ENCODE measurements at places on chromosomes 5 and 9.

DNA sequence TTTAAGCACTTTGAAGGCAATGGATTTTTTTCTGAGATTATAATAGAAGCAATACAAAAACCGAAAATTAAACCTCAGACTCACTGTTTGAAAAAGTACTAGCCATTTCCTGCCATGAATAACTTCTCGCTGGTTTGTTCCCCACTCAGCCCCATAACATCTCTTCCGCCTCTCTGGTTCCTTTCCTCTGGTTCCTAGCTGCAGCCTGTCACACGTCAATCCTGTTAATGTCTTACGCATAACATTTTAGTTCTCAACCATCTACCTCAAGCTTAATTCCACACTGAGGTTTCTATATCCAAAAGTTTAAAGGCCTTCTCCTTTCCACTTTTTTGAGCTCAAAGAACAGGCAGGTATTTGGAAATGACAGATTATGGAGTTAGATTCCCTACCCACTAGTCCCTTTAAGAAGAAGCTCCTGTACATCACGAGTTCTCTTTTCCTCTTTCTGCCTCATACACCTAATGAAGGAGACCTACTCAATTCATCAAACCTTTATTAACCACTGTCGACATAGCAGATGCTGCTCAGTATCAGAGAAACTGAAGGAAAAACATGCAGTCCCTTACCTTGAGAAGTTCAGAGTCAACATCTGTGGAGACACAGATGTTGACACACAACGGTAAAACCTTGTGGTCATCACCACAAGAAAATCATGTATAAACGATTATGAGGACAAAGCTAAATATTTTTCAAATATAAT, 243.0 kb upstream of the PTGER4 start:
- peak; percentile 8 for DNase-seq

GRCh38 chr5:138502521-138502920, 37.2 kb downstream of the EGR1 start:
- DNase-seq, result no peak

GRCh38 chr9:72213906-72214305, 64.7 kb downstream of the GDA start:
- DNase-seq, result no peak

- no peak for DNase-seq
Measured at GRCh38 chr5:174221436-174221835, 175.9 kb downstream of the NSG2 start.

DNA sequence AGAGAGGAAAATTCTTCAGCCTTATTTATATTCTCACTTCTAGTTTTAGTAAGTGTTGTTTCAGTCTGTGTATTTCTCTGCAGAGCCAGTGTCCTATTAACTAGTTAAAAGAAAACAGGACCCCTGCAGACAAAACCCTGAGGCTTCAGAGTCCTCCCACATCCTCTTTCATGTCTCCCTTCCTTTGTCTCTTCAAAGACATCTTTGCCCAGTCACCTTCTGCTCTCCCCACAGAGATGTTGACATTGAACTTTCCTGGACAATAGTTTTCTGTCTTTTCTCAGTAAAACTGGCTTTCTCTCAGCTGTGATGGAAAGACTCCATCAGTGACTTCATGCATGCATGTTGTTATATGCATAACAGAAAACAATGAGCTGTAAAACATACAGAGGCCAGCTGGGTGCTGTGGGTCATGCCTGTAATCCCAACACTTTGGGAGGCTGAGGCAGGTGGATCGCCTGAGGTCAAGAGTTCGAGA, 20.2 kb downstream of the GRAMD2B start:
- DNase-seq, result no peak

GRCh38 chr5:171405615-171406014, 13.8 kb upstream of the FGF18 start:
- DNase-seq, result no peak

- DNase-seq, result no peak
Measured at GRCh38 chr9:18981476-18982261, 51.3 kb downstream of the SAXO1 start.

- DNase-seq, result no peak
Measured at GRCh38 chr5:148403344-148403743, 19.6 kb downstream of the FBXO38 start.

DNA sequence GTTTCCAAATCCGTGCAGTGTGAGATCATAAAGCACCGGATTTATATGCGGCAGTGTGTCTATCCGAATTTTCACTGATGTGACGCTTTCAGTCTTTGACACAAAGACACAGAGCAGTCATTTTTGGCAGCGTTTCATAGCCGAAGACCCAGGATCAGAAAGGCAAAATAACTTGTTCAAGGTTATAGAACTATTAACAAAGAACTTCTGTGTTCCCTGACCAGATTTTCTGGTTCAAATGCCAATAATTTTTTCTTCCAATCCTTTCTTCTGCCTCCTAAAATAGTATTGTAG, 1.1 kb upstream of the MARCHF11 start:
- no peak for DNase-seq

DNA sequence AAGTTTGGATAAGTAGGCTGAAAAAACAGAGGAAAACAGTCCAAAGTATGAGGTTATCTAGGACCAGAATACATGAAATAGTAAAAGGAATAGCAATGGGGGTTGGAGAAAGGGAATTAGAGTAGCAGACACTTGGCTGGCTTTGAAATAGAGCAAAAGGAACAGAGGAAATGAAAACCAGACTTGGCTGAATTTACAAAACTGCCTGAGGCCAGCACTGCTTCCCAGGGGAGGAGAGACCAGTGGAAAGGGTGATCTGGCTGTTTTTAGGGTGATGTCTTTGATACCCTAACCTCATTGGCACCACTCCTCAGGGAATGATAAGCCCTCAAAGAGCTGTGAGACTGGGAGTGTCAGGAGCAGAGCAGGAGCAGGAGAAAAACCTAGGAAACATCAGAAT, 413.4 kb upstream of the SLC30A5 start:
- DNase-seq, result no peak

GRCh38 chr9:33881635-33882034, 64.7 kb downstream of the UBE2R2 start:
- no peak for DNase-seq

DNA sequence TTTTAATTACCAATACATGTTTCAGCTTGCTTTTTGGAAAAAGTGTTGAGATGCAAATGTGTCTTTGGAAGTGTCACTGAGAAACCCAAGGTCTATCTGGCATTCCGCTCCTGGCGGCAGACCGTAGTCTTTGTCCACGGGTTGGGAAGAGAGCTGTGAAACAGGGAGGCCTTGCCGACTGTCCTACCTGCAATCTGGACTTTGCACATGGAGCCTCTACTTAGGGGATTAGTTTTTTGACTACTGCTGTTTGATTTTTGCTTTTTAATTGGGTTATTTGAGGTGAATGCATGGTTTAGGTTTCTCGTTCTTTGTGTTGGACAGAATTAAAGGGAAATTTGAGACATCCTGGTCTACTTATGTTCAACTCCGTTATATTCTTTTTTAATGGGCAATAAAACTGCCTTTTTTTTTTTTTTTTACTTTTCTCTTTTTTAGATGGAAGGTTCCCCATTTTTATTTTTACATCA, 25.7 kb downstream of the TRIO start:
- no peak for DNase-seq

DNA sequence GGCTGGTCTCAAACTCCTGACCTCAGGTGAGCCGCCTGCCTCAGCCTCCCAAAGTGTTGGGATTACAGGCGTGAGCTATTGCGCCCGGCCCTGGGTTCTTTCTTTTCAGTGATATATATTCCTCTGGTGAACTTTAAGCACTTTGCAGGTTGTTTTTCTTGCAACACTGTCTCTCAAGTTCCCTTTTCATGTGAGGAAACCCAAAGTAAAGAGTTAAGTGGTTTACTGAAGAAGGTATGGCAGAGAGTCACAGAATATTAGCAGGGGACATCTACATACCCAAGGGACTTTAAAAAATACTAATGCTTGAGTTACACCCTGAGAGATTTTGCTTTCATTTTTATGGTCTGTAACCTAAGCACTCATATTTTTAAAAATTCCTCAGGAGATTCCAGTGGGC, 6.7 kb upstream of the GAPT start:
- DNase-seq, result no peak

DNA sequence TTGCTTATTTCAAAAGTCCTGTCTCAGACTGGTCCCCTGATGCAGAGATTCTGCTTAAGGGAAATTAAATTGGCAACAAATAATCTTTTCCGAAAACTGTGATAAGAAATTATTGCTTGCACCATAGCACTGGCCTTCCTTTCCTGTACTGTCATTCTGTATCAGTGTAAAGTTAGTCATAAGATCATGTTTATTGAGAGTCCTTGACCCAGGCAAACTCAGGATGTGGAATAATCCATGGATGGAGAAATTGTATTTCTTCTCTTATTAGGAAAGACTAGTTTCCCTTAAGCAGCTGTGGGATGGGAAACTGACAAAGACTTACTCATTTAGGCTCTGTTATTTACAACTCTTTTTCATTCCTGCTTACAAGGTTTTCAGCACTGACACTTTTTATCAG, 83.0 kb upstream of the RANBP6 start:
- DNase-seq, result no peak

GRCh38 chr9:27766073-27766835, 193.0 kb upstream of the C9orf72 start:
- DNase-seq, result no peak

- no peak for DNase-seq
Measured at GRCh38 chr9:123354806-123355508, 1.0 kb upstream of the CRB2 start.

DNA sequence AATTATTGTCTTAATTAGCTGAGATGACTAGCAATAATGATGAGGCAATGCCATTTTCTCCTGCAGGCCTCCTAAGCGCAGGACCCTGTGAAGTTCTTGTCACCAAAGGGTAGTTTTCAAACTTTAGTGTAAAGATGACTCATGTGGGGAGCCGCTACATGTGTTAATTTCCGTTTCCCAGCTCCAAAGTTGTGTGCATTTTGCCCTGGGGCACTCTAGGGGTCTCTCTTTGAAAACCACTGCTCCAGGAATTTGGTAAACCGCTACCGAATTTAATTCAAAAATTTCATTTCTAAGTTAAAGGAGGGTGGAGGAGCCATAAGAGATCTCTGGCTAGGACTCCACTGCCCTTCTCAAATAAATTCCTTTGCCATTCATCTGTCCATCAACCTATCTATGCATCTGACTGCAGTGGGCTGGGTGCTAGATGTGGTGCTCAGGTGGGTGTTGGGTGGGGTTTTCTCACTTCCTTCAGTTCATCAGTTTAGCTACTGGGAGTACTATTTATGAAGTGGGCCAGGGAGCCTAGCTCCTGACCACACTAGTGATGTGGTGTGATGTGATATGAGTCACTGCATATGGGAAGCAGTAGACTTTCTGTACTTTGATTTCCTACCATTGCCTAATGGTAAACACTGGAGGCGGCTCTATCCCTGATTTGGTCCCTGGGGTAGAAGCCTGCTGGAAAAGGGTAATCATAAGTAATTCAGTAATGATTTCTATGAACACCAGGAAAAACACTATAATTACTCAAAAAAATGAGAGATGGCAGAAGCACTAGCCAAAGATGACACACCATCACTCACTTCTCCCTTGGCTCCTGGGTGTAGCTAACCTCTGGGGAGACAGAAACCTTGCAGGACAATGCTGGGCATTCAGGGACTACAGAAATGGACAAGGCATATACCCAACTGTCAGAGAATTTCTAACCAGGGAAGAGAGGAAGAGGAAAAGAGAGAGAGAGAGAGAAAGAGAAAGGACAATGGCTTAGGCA, 4.0 kb upstream of the ZSWIM6 start:
- no peak for DNase-seq

- no peak for DNase-seq
Measured at GRCh38 chr5:116389601-116390000, 185.0 kb downstream of the SEMA6A start.

- DNase-seq, result no peak
Measured at GRCh38 chr9:5563886-5564285, 53.6 kb downstream of the PDCD1LG2 start.

DNA sequence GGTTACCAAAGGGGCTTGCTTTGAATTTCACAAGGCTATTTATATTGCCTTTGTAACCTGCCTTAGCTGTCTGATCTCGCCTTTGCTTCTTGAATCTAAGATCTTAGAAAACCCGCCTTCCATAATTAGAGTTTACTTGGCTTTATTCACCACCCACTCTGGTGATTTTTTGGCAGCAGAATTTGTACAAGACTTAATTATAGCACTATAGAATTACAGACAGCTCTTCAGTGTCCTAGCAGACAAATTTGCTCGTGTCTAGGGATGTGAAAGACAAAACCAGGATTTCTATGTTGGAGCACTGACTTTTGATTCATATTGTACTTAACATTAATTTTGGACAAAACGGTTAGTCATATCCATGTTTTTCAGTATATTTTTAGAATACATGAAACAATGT, 306.6 kb downstream of the ADGRV1 start:
- DNase-seq, result no peak

DNA sequence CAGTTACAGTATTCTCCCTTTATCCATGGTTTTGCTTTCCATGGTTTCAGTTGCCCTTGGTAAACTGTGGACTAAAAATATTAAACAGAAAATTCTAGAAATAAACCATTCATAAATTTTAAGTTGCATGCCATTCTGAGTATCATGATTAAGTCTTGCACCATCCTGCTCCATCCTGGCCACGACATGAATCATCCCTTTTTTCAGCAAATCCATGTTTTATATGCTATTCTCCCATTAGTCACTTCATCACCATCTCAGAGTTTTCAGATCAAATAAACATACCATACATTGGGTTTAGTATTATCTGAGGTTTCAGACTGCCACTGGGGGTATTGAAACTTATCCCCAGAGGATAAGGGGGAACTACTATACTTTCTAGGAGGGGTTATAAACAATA, 234.4 kb upstream of the ATP10B start:
- no peak for DNase-seq

DNA sequence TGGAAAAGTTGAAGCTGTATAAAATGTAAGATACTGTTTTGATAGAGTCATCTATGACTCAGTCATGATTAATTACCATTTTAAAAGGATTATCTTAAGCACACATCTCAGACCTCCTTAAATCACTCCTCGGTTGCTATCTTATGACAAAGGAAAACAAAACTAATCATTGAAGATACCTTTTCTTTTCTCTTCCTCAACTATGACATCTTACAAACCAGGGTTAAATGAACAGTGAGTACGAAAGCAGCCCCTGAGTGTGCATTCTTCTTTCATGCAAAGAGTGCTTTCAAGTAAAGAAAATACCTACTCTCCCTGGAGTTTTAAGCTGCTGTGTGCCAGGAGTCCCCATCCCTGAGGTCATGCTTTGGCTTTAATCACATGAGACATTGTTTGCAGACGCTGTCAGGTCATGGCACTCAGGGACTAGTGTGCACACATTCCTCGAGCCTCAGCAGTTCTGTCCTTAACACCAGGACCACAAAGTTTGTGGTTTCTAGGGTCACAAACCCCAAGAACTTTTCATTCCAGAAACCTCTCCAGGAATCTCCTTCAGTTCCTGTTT, 86.7 kb upstream of the ICE1 start:
- no peak for DNase-seq

DNA sequence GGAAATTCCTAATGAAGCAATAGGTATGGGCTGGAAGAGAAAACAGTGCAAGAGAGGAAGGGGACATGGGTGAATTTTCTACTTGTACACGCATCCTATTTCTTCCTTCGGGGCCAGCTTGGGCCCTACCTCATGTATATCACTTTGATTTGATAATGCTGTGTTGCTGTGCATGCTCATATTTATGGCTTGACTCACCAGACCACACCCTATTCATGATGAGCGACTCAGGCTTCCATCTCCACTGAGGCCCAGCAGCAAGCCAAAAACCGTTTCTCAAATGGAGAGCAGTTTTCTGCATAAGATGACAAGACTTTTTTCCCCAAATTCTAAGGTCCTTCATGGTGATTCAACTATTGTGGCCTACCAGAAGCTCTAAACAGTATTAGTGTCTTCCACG, 2039.1 kb upstream of the CDH9 start:
- DNase-seq, result no peak

GRCh38 chr9:93690618-93691017, 114.2 kb downstream of the PHF2 start:
- no peak for DNase-seq

GRCh38 chr9:32606811-32607210, 28.7 kb downstream of the TAF1L start:
- no peak for DNase-seq
